ENCODE measurements at places on chromosomes 5 and 9.

GRCh38 chr5:83864652-83865051 lies 144.0 kb upstream of the HAPLN1 start:
- DNase-seq = no peak

DNA sequence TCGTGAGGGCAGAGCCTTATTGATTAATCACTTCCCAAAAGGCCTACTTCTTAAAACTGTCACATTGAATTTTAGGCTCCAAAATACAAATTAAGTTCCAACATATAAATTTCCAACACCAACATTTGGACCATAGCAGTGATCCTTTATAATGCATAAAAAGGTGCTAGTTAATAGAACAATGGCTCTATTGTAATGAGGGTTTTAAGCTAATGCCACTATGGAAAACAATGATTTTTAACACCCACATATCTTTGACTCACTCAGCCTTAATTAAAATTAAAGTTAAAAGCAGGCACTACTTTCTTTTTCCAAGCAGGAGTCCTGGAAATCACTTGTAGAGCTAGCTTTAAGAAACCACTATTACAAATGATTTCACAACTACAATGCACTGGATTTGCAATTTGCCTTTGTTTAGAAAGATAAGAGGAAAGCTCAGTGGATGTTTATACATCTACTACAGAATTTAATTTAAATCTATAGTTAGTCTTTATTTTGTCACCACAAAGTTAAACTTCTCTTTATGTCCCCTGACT lies 41.8 kb downstream of the DPYSL3 start:
- no peak for DNase-seq

GRCh38 chr5:35063414-35063813 lies 15.7 kb upstream of the AGXT2 start:
- DNase-seq = no peak

- DNase-seq = no peak
Observed at GRCh38 chr5:77861576-77861975, 85.4 kb upstream of the TBCA start.

DNA sequence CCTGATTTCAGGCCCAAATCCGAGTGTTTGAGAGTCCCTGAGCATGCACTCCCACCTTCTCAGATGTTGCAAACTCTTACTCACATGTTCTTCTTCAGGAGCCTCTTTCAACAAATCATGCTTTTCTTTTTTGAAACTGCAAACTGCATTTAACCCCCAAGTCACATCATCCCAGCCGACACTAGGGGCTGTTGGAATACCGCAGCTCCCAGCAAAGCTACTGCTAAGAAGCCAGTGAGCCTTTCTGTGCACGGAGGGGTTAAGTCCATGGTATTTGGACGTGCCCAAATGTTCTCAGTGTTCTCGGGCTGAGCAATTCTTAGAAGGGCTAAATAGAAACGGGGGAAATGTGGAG lies 282.9 kb downstream of the NFIB start:
- DNase-seq = peak; percentile 68

GRCh38 chr5:31783086-31783645 lies 144.2 kb downstream of the PDZD2 start:
- no peak for DNase-seq

GRCh38 chr5:156147261-156147943 lies 179.6 kb upstream of the SGCD start:
- DNase-seq = no peak

- DNase-seq = no peak
Observed at GRCh38 chr5:153542536-153542935, 52.1 kb downstream of the GRIA1 start.
